ENCODE measurements at places on chromosomes 4 and X.
A peak's percentile ranks its signal among the peaks of the same experiment; 100 is the strongest.

DNA sequence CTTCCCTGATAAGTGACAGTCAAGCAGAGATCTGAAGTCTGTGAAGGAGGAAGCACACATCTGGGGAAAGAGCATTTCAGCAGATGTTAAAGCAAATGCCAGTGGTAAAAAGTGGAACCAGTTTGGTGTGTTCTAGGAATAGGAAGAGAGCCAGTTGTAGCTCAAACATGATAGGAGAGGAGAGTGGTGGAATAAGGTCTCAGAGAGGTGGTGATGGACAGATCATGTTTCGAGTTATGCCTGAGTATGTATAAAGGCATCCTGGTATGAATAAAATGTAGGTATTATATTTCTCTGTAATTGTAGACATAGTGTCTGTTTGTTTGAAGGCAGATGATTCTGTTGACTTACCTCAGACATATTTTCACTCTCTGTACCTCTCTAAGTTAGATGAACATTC, 89.1 kb downstream of the LARP7 start:
- no peak for DNase-seq

- DNase-seq = no peak
These were observed 93.7 kb upstream of the TRPC3 start for GRCh38 chr4:122045533-122045932.

- DNase-seq = no peak
These were observed 1382.5 kb downstream of the C4orf33 start for GRCh38 chr4:130478406-130478805.

DNA sequence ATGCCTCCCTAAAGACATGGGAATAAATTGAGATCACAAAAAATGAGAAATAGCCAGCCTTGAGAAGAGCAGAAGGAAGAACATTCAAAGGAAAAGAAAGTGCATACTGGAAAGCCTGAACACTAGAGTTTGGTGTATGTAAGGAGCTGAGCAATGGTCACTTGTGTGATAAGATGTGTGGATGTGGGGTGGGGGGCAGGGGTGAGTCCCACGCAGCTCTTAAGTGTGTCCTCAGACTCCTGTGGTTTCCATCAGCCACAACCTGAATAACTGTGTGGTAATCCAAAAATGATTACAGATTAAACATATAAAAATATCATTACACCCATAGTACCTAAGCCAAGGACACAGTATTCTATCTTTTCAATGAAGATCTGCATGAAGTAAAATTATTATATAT, 59.9 kb downstream of the ELOVL6 start:
- no peak for DNase-seq

GRCh38 chr4:99586797-99587196, 12.2 kb downstream of the MTTP start:
- DNase-seq = no peak

DNA sequence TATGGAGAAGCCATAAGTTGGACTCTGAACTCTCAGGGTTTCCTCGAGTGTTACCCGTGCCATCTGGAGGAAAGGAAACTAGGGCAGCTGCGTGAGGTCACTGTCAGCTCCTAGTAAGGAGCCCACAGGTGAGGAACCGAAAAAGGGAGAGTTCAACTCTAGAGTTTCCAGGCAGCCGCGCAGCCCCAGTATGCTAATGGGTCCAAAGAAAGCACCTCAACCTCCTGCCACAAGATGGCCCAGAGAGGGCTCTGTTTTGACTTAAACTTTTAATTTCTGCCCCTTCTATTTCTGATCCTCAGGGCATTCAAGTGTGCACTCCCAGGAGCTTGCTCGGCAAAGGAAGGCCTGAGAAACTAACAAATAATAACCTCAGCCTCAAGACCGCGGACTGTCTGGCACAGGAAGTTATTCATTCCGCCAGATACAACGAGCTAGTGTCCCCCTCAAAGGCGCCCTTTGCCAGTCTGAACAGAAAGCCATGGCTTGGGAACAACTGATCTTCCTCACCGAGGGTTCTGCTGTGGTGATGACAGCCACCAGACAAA, 13.9 kb downstream of the SCARB2 start:
- peak; percentile 97 for DNase-seq

DNA sequence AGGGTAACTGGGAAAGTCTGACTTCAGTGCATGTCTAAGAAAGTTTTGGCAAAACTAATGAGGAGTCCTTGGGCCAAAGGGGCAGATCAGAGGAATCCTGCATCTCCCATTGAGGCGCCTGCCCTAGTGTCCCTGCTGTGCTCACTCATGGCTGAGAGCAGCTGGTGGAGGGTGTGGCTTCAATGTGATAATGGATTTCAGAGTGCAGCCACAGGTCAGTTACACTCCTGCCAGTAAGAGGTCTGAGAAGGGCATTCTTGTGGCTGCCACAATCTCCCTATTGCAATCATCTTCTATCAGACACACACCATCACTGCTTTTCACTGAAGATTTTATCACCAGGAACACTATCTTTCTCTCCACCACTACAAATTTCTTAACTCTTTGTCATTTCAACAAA, 457.1 kb downstream of the MID1IP1 start:
- no peak for DNase-seq

DNA sequence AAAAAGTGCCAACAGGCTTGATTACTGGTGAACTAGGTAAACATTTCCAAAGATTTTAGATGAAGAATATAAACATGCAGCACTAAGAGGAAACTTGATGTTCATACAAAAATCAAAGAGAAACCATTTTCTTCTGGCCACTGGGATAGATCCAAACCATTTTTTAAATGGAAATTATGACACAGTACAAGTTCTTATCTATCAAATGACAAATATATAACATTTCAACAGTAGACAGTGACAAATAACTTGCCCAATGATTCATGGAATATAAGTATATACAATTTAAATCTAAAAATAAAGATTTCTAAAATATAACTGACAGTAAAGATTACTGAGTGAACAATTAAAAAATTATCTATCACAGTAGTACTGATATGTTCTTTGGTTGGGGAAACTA, 151.1 kb downstream of the CDS1 start:
- DNase-seq = no peak

GRCh38 chr4:186422296-186422695, 133.1 kb downstream of the MTNR1A start:
- no peak for DNase-seq

DNA sequence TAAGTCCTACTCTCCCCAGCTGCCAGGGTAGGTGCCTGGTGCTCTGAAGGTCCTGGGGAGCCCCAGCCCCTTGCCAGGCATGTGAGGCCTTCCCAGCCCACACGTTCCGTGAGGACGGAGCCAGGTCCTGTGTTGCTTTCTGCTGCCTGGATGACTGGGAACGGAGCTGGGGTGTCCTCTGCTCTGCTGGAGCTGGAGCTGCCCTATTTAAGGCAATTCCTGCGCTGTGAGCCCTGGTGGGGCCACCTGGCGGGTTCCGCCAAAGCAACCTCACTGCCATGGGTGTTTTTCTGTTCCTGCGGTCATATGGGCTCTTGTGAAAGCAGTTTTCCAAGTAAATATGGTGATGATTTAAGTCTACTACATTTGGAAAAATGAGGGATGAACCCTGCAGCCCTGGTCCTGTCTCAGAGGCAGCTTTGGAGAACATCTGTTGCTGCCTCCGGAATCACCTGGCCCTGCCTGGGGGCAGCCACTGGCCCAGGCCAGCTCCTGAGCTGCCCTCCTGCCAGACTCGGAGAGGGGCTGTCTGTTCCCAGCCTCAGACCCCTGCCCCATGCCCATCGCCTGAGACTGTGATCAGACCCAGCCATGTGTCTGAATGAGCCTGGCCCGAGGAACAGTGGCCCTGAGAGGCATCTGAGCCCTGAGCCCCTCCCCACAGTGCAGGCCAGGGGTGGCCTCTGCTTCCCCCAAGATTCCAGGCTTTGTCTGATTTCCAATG, 33.2 kb downstream of the FGFRL1 start:
- no peak for DNase-seq

DNA sequence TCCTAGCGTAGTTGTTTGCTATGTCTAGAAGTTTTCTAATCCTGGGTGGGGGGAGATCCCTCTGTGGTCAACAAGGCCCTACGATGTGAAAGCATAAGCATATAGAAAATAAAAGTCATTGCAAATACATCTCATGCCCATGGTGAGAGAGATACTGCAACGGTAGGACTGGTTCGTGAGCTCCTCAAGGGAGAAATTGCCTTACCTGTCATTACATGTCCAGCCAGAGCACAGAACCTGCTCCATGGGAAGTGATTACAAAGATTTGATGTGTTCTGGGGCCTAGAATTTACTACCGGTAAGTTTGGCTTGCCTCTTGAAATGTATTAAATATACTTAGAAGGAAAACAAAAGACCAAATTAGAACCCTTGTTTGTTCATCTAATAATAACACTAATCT, 60.9 kb upstream of the FAM47B start:
- DNase-seq = no peak

GRCh38 chrX:133771086-133771646, 214.2 kb downstream of the GPC3 start:
- DNase-seq = no peak

DNA sequence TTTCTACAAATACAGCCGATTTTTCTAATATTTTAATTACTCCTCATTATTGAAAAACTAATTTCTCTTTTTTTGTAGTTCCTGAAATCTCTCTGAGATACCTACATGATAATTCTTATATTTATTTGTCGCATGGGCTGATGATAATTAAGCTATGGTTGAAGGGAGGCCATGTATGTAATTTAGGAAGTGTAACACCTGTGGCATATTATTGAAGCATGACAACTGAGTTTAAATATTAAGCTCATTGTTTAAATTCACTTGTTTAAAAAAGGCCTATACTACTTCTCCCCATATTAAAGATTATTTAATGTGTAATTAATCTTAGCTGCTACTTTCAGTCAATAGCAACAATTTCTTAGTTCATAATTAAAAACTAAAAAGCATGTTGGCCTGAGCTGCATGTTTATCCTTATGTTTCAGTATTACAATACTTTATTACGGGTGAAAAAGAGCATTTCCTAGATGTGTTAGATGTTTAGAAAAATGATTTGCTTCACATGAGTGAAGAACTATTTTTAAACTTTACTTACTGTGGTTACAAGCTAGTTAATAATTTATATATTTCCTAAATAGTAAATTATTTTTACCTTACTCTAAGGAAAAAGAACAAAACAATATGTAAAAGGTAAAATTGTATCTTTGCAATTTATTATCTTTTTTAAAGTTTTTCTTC, 122.4 kb downstream of the RAP1GDS1 start:
- no peak for DNase-seq

DNA sequence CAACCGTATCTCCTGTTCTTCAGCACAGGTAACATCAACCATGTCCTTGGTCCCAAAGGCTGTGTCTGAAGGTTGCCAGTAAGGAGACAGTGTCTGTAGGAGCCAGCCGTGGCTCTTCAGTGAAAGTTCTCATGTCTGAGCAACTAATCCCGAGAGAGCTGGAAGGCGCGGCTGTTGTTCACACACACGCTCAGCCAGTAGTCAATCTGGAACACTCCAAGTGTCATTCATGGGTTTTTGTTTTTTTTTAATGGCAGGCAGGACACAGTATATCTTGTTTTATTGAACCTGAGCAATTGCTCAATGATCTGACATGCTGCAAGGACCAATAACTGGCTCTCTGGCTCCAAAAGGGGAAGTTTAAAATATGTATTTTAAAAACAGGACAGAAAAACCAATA, 48.4 kb upstream of the MAP3K15 start:
- DNase-seq = no peak

- no peak for DNase-seq
These were observed 31.5 kb upstream of the TNIP3 start for GRCh38 chr4:121195649-121196048.

- no peak for DNase-seq
These were observed 73.9 kb upstream of the TAF9B start for GRCh38 chrX:78213331-78213730.

DNA sequence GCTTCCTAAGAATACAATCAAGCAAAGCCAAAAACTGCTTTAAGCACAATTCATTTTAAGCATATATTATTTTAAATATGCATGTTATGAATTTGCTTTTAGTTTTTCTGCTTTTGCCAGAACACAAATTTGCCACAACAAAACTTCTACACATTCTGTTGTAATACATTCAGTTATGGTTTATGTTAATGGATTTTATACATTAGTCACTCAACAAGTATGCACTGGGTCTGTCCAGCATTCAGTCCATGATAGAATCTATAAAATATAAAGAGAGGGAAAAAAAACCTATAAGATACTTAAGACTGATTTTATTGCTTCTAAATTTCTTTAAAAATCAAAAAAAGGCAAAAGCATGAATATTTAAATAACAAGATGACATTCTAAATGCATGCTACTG, 22.2 kb downstream of the IQCM start:
- DNase-seq = no peak

DNA sequence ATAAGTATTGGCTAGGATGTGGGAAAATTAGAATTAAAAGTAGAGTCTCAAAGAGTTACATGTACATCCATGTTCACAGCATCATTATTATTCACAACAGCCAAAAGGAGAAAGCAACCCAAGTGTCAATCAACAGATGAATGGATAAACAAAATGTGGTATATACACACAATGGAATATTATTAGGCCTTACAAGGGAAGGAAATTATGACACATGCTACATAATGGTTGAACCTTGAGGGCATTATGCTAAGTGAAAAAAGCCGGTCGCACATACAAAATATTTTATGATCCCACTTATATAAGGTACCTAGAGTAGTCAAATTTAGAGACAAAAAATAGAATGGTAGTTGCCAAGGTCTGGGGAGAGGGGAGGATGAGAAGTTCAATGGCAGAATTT, 80.1 kb downstream of the HUWE1 start:
- DNase-seq = no peak

GRCh38 chr4:140691369-140691768, 64.8 kb downstream of the TBC1D9 start:
- no peak for DNase-seq

GRCh38 chrX:109890910-109891502, 111.9 kb upstream of the TMEM164 start:
- DNase-seq = peak; percentile 66

DNA sequence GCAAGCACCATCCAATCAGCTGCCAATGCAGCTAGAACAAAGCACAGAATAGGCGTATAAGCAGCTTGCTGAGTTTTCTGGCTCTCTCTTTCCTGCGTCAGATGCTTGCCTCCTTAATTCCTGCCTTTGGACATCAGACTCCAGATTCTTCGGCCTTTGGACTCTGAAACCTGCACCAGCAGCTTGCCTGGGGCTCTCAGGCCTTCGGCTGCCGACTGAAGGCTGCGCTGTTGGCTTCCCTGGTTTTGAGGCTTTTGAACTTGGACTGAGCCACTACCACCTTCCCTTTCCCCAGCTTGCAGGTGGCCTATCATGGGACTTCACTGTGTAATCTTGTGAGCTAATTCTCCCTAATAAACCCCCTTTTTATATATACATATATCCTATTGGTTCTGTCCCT, 6.1 kb downstream of the TMEM192 start:
- no peak for DNase-seq

- DNase-seq = no peak
These were observed 21.3 kb downstream of the PIN4 start for GRCh38 chrX:72202792-72203401.

- DNase-seq = no peak
These were observed 1764.0 kb downstream of the C4orf33 start for GRCh38 chr4:130859991-130860390.

- peak; percentile 38 for DNase-seq
These were observed 195.0 kb upstream of the HS3ST1 start for GRCh38 chr4:11623726-11624037.

DNA sequence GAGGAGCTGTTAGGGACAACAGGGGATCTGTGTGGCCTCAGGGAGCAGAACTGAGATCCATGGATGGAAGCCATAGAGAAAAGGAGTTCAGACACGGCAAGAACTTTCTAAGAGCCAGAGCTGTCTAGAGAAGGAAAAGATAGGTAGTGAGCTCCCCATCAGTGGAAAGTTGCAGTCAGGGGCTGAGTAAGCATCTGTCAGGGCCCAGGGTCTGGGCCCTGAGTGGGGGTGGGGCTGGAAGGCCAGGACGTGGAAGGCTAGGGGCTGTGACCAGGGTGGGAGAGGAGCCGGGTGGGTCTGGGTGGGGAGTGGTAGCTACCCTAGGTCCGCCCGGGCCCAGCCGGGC, 324 bp upstream of the MSN start:
- no peak for DNase-seq

Measured in MM.1S (cell line).